ENCODE measurements at places on chromosomes 3 and 15.

- no peak for DNase-seq
Measured at GRCh38 chr3:16514755-16515353, 1.4 kb upstream of the RFTN1 start.

GRCh38 chr3:37053337-37053736, 60.0 kb downstream of the MLH1 start:
- no peak for DNase-seq

DNA sequence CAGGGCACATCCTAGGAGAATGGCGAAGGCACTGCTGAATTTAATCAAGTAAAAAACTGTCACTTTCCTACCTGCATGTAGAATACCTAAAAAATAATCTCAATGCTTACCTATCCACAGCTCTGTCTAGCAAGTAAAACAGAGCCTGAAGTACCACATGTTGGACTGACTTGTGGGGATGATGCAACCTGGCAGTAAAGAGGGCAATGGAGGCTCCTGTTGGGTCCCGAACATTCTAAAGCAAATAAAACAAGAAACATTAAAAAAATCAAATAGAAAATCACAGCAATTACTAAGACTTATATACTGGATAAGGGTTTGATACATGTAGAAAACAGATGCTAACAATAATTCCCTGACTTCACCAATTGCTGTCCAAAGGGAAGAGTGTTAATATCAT, 56.1 kb downstream of the PTPN9 start:
- DNase-seq = no peak

DNA sequence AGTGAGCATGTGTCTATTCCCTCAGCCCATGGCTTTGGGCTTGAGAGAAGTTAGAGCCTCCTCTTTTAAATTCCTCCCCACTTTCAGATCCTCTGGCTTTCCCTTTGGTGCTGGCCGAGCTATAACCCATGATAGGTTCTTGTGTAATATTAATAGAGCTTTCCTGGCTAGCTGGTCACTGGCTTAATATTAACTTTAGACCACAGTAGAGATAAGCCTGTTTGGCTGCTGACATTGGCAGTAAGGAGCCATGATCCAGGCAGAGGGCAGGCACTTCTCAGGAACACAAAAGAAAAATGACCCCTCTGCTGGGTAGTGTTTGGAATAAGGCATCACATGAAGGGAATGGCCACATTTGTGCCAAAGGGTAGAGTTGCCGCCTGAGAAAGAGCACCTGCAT, 65.4 kb upstream of the UMPS start:
- no peak for DNase-seq

DNA sequence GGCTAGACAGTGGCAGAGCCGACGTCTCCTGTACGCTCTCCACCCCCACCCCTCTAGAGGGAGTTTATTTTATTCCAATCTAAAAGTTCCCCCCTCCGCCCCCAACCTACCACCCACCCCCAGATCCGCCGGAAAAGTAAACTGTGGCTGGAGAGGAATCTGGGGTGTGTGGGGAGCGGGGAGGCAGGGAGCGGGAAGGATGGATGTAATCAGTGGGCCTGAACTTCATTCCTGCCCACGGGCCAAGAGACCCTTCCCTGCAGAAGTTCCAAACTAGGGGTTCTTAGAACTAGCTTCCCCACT, 537 bp upstream of the CSRNP1 start:
- DNase-seq = no peak

DNA sequence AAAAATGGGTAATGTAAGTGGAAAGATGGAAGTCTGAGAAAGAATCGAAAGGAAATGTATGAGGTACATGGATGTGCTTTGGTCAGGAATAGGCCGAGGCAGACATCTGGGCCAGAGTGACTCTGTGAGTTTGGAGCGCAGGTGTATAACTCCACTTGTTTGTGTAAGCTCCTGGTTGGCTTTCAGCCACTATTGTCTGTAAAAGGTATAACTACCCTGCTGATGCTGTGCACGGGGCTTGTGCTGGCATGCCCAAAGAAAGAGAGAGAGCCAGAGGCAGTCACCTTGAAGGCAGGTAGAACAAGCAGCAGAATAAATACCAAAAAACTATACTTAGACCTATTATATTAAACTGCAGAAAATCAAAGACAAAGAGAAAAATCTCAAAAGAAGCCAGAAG, 32.7 kb upstream of the CD96 start:
- no peak for DNase-seq

GRCh38 chr3:95082191-95082590, 1019.3 kb downstream of the NSUN3 start:
- no peak for DNase-seq

DNA sequence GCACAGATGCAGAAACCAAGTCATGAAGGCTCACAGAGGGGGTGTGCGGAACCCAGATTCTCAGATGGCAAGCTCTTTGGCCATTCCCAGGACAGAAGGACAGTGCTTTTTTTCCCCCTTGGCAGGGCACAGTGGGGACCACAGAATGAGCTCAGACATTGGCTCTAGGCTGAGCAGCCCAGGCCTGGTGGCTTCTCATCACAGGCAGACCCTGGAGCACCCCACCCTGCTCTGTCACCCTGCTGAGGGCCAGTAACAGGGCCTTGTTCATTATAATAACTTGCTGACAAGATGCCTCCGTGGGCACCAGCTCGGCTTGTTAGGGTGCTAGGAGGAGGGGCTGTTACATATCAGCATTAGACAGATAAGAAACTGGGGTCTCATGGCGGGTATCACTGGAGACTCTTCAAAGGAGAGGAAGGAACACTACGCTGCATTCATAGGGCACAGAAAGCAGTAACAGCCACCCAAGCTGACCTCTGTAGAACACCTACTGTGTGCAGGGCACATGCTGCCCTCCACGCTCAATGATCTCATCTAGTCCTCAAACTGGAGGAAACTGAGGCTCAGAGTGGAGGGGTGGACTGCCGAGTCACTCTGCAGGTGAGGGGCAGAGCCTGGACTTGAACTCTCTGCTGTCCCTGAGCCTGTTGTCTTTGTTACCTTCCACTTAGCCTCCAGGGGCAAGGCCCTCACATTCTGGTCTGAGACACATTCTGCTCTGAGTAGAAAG, 69.9 kb upstream of the SEC13 start:
- no peak for DNase-seq

DNA sequence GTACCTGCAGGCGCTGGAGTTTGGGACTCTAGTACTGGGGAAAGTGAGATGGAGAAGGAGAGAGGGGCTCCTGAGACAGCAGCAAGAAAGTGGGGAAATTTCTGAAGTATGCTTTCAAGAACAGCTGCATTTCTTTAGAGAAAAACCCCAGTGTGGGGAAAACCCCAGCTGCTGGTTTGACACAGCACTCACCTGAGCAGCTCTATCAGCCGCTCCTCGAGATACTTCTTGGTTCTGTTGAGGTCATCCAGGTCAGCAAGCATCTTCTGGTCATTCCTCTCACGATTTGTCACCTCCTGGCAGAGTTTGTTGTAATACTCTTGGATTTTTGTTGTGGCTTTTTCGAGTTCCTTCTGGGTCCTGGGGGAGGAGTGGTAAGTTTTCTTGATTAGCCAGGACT, 18.8 kb downstream of the CXCR6 start:
- DNase-seq = no peak

DNA sequence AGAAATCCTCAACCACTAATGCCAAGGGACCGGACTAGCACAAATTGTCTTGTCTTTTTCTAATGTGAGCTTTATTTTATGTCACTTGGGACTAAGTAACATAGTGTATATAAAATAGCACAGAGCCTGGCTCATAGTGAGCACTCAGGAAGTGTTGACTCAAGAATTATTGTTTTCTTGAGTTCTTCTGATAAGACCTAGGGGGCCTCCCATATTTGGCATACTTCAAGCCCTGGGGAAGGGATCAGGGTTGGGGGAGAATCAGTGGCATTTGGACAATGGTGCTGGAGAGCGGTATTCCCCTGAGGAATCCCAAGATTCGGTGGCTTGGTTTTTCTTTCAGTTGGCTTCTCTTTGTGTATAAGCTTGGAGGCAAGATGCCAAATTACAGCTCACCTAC, 19.4 kb downstream of the ZNF80 start:
- DNase-seq = no peak

DNA sequence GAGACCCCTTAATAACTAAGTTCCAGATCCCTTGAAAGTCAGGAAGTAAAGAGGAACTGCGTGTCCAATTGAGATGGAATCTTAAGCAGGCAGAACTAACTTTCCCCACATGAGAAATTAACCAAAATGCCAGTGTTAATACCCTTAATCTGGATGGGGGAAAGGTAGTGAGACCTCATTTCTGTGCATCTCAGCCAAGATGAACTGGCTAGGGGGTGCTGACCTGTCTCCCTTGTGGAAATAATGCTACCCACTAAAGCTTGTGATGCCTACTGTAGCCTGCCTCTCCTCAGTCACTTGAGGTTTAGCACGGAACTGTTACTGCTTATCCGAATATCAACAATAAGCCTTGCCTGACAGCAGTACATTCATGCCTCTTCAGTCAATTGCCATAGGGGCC, 15.1 kb downstream of the BOC start:
- no peak for DNase-seq

GRCh38 chr3:160448845-160449635, 546 bp downstream of the TRIM59 start:
- no peak for DNase-seq

DNA sequence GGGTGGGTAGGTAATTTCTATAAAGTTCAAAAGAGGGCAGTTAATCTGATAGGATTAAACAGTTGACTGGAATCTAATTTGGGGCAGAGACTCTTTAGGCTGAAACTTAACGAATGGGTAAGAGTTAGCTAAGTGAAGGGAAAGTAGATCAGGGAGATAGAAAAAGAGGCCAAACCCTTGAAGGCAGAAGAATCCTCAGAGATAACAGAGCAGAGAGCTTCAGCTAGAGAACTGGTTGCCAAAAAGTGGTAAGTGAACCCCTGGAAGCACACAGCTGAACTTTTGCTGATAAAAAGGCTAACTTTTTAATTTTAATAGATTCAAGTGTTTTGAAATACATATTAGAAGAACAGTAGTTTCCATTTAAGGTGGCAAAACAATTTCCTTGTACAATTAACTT, 99.2 kb downstream of the FHIT start:
- no peak for DNase-seq

- no peak for DNase-seq
Measured at GRCh38 chr3:29889215-29889614, 608.3 kb downstream of the RBMS3 start.

DNA sequence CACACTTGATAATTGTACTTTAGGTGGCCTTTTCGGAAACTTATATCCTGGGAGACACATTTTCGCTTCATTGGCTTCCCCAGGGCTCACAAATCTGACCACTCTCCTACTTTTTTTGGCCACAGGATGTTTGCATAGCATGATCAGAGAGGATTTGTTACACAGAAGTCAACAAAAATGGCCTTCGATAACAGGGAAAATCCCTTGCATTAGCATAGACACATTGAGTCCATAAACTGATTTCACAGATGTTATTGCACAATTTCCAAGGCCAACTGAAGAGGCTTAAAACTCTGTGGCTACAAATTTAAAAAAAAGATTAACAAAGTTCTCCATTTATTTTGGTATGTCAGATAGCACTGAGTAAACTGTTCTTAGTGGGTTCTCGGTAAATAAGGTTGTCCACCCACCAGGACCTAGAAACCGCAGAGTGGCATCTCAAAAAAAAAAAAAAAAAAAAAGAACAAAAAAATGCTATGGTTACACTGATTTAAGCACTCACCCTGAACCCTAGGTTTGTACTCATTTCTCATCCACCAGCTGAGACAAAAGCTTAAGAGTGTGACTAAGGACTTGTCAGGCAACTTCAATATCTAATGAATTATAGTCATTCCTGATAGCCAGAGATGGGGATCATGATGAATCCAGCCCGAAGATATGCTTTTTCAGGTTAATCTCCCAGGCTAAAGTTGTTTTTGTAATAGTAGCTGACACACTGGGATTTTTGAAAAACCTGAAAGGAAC, 188.9 kb upstream of the SYNPR start:
- no peak for DNase-seq

- DNase-seq = no peak
Measured at GRCh38 chr15:93164409-93164808, 75.4 kb upstream of the RGMA start.

DNA sequence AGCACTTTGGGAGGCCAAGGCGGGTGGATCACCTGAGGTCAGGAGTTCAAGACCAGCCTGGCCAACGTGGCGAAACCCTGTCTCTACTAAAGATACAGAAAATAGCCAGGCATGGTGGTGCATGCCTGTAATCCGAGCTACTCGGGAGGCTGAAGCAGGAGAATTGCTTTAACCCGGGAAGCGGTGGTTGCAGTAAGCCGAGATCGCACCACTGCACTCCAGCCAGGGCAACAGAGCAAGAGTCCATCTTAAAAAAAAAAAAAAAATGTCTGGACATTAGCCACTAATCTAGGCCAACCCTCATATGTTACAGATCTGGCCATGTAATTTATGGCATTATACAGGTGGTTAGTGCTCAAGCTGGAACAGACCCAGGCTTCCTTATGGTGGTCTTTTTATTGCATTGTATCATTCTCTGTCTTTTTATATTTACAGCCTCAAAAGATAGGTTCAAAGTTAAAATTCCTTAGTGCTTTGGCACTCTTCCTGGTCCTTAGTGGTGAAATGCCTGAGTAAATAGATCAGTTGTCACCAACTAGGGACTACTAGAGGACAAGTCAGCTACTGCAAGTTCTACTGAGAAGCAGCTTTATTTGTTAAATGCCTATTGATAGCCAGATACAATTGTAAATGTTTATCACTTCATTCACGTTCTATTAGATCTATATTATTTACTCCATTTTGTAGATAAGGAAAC, 16.0 kb downstream of the STARD9 start:
- DNase-seq = no peak

DNA sequence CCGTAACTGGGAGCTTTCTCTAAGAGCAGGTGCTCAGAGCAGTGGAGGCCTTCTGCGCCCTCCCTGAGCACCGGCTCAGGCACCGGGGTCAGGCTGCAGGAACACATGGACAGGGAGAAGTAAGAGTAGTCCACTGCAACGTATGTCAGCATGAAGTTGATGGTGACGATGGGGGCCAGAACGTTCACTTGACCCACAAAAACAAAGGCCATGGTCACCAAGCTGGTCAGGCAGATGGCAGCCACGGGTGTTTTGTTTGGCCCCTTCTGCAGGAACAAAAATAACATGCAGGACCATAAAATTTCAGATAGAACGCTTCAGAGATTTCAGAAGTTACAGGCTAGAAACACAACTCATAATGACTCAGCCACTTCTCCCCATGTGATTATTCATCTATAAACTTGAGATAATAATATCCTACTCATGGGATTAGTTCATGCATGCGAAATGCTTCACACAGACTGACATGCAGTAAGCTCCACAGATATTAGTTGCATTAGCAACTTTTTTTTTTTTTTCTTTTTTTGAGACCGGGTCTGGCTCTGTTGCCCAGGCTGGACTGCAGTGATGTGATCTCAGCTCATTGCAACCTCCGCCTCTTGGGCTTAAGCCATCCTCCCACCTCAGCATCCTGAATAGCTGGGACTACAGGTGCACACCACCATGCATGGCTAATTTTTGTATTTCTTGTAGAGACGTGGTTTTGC, 52.2 kb upstream of the HEG1 start:
- no peak for DNase-seq
